Urothelium cell line (cell line): ENCODE measurements at places on chromosomes 16 and 17.

DNA sequence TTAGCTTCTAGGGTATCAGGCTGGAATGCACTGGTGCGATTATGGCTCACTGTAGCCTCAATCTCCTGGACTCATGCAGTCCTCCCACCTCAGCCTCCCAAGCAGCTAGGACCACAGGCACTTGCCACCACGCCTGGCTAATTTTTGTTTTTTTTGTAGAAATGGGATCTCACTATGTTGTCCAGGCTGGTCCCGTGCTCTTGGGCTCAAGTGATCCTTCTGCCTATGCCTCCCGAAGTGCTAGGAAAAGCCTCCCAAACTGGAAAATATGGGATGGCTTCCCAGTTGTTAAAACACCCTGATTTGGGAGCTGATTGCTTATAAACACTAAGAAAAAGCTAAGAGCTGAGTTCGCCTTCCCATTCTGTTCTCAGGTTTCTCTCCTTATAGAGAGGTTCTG lies 6.6 kb upstream of the ZNF263 start:
- no peak for DNase-seq

- no peak for DNase-seq
Observed at GRCh38 chr16:26712876-26713275, 353.9 kb upstream of the C16orf82 start.

DNA sequence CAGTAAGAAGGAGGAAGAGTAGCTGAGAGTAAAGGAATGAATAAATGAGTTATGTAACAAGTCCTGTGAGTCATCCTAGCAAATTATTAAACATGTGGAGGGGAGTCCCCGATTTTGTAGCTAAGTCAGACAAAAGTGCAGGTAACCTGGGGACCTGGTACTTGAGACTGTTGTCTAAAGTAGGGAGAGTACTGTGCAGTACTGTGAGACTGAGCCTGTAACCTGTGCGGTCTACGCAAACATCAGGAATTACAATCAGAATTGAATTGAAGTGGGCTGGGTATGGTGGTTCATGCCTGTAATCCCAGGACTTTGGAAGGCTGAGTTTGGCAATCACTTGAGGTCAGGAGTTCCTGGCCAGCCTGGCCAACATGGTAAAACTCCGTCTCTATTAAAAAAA lies 35.7 kb downstream of the IKZF3 start:
- DNase-seq = no peak

DNA sequence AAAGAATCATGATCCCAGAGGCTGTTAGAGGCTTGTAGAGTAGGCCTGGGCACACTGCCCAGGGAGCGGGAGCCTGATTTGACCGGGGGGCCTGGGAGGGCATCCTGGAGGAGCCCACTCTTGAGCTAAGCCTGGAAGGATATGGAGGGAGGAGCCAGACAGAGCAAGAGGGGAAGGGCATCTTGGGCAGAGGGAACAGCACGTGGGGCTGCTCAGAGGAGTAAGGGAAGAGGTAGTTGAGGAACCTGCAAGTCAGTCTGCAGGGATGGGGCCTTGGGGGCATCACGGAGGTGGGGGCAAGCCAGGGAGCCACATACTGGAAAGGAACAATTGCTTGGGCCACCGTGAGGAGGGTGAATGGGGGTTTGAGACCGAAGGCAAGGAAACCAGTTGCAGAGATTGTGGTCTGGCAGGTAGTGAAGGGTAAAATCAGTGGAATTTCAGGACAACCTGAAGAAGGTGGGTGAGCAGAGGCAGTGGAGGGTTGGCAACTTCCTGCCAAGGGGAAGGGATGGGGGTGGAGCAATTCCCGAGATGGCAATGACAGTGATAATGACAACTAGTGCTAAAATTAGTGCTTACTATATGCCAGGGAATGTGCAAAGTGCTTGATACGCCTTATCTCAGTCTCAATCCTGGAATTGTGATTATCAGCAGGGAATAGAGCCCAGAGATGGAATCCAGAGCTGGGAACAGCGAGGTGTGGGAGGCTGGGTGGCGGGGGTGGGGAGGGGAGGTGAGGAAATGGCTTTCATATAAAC lies 9.7 kb upstream of the RAI1 start:
- no peak for DNase-seq

DNA sequence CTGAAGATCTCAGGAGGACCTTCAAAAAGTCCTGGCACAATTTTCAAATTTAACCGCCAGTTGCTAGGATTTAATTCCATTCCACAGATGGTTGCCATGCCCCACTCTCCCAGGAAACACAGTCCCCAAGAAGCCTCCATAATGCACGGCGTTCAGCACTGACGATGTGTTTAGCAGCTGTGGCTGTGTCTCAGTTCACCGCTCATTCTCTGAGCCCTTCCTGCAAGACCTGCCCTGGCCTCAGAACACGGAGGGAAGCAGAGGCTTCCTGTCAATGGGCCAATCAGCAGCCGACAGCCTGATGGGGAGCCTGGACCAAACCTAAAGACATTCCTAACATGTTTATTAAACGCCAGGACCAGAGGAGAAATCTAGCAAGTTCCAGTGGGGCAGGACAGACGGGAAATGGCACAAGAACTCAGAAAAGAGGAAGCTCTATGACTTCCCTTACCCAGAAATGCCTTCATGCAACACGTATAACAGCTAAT lies 4.9 kb downstream of the MYLK3 start:
- DNase-seq = no peak

DNA sequence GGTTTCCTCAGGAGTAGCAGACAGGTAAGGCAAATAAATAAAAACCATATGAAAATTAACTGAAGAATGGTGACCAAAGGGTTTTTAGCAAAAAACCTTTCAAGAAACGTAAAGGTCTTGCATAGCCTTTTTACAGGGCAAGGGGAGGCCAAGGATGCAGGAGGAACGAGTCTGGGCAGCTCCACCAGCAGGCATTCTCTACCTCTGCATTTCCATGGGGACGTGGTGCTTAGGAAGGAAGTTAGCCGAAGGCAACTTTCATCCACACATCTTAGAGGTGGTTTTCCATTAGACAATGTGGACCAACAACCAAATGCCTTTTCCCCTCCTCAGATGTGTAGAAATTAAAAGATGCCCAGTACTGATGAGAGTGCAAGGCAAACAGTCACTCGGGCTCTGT lies 20.7 kb downstream of the TOM1L2 start:
- no peak for DNase-seq

DNA sequence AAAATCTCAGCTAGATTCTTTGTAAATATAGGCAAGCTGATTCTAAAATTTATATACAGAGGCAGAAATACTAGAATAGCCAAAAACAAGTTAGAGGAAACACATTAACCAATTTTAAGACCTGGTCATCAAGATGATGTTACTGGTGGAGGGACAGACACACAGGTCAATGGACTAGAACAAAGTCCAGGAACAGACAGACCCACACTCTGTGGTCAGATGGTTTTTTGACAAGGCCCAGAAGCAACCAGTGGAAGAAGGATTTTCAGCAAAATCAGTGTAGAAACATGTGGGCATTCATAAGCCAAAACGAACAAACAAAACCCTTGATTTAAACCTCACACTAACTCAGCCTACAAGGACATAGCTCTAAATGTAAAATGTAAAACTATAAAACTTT lies 99.7 kb upstream of the METRNL start:
- no peak for DNase-seq

DNA sequence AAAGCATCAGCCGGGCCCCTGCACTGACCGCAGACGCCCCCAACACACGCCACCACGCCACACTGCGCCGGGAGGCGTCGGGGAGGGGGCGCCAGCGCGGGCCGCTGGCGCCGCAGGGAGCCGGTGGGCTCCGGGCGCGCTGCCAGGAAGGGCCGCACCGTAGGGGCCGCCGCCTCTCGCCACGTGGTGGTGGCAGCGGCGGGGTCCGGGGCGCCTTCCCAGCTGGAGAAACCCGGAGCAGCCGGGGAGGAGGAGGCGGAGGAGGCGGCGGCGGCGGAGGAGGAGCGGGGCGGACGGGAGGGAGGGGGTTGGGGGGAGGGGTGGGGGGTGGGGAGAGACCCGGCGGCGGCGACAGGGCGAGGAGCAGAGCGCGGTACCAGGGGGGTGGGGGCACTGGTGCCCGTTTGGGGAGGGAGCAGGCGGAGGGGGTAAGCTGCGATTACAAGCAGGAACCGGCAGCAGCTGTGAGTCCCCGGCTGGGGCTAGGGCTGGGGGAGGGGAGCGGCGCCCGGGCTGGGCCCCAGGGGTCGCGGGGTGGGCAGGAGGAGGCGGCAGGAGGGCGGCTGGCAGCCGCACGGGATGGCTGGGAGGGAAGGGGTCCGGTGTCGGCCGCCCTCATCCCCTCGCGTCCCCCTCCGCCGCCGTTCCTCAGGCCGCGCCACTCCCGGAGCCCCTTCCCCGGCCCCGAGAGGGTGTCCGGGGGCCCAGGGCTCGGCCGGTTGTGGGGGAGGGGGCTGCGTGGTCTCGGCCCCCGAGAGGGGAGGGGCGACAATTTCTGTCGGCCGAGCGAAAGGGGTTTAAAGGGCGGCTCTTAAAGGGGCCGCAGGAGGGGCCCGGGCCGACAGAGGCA lies at the start of gene TBKBP1:
Gene TBKBP1, plus strand, starts transcription at position 431 of the 850 bp plus-strand sequence. CDS start 1,952 bp downstream, outside the sequence.
- peak; percentile 77 for DNase-seq

DNA sequence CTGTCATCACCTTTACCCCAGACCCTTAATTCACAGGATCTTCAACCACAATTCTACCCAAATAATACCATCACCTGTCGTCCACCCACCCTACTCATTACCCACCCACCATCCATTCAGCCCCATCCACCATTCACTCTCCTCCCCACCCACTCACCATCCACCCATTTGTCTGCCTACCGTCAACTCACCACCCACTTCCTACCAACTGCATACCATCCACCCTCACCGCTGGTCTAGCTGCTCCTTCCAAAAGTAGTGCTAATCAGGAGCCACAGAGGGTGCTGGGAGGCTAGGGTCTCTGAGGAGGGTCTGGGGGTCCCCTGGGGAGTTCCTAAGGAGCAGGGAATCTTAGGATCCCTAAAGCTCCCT lies 12.0 kb upstream of the IGFBP4 start:
- no peak for DNase-seq

- DNase-seq = no peak
Observed at GRCh38 chr17:70655176-70655958, 486.0 kb downstream of the KCNJ2 start.

- no peak for DNase-seq
Observed at GRCh38 chr17:77872199-77872598, 86.3 kb upstream of the TNRC6C start.

GRCh38 chr17:1870592-1870991 lies 40.8 kb downstream of the RPA1 start:
- no peak for DNase-seq

DNA sequence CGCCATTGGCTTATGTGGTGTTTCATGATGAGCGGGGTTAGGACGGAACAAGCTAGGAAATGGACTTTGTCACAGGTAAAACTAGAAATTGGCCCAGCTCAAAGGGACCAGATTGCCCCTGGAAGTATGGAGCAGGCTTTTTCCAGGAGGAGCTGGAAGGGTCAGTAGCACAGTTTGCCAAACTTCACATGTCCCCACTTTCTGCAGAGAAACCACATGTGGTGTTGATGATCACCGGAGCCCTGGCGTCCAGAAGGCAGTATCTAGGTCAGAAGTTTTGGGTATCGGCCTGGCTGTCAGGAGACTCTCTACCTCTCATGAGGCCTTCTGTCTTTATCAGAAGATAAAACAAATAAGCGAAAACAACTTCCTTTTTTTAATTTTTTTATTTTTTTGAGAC lies 248.5 kb downstream of the SOX9 start:
- no peak for DNase-seq

- no peak for DNase-seq
Observed at GRCh38 chr16:53781023-53781605, 77.2 kb downstream of the FTO start.
